ENCODE measurements at places on chromosomes 2 and 18.
A peak's percentile ranks its signal among the peaks of the same experiment; 100 is the strongest.

DNA sequence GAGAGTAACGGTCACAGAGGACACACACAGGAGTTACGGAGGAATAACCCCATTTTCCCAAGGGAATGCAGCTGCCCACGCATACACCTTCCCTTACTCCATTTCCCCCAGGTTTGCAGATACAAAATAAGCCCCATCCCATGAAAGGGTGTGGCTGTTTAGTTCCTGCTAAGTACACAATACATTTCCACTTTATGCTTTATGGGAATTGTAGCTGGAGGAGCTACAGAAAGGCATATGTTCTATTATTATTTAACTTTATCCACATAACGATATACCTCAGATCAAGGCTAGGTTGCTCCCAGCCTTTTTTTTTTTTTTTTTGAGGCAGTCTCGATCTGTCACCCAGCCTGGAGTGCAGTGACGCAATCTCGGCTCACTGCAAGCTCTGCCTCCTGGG is 22.7 kb upstream of the INO80D start:
- DNase-seq, result no peak

- DNase-seq, result no peak
These were observed 35.5 kb upstream of the TAF1B start for GRCh38 chr2:9807555-9808305.

- no peak for DNase-seq
These were observed 847.7 kb downstream of the CPS1 start for GRCh38 chr2:211404098-211404497.

DNA sequence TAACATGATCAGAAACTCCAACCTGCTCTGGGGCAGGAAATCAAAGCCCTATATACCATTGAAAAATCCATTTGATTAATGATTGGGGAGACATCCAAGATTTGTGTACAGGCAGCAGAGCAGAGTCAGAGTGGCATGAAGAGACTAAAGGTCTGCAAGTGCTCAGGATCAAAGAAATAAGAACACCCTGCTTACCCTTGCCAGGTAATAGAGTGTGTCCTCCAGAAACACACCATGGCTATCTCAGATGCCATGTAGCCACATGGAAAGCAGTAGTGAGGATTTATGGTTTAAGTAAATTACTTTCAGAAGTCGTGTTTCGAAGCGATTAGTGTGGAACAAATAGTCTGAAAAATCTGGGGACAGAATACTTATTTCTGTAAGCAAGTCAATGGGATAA is 592.9 kb downstream of the SUCLG1 start:
- DNase-seq, result no peak

- no peak for DNase-seq
These were observed 1.3 kb upstream of the TOGARAM2 start for GRCh38 chr2:28979576-28980366.

DNA sequence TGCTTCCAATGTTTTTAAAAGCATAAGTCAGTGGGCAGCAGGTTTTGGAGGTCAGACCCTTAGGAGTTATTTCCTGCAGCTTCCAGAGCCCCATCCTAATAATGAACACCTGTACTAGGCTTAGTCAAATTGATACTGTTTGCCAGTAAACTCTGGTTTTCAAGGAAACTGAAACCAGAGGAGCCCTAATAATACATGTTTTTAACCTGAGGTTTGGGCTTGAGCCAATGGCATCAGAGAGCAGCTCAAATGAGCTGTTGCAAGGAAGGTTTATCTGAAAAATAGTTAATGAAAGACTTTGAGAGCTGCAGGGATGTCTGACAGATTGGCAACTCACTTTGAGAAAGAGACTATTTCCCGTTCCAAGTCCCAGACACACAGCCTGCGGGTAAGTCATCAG is 54.6 kb downstream of the DCC start:
- no peak for DNase-seq

DNA sequence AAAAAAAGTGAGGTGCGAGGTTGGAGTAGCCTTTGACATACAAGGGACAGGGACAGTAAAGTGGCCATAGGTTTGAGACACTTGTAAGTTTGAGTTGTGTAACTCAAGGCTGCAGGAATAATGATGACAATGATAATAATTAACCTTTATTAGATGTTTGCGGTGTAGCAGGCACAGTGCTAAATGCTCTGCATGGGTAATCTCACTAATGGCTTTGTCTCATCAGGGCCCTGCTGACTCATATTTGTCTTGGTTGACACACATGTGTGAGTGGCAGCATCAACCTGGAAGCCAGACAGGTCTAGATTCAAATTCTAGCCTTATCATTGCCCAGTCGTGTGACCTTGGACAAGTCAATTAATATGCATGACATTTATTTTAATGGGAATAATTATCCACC is 126.2 kb downstream of the FSHR start:
- no peak for DNase-seq

DNA sequence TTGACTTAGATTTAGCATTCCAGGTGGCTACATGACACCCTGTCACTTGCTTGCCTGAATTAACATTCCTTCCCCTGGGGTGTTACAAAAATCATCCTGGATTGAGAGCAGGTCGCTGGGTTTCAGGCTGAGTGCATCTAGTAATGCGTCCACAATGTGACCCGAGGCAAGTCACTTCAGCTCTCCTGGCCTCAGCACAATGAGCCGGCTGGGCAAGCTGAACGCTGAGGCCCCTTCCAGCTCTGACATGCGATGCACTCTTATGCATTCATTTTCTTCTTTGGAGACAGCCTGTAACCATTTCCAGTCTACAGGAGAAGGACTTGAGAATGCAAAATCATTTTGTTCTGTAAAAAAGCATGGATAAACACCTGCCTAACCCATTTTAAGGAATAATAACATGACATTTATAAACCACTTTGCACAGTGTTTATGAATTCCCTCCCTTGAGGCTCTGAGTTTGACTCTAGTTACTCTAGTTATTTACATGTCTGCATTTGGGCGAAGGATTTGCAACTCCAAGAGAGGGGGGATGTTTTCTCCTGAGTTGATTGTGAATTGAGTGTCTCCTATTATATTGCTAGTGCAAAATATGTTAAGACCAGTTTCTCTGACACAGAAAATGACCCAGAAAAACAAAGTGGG is 63.0 kb upstream of the CPO start:
- no peak for DNase-seq

GRCh38 chr2:16392647-16393499 is 272.8 kb downstream of the CYRIA start:
- DNase-seq, result no peak

- DNase-seq, result peak; percentile 68
These were observed 9.4 kb downstream of the CYP26B1 start for GRCh38 chr2:72138011-72138881.
